ENCODE measurements at places on chromosomes 1 and 21.

- no peak for DNase-seq
These were observed 91.2 kb upstream of the KAZN start for GRCh38 chr1:14507262-14507661.

DNA sequence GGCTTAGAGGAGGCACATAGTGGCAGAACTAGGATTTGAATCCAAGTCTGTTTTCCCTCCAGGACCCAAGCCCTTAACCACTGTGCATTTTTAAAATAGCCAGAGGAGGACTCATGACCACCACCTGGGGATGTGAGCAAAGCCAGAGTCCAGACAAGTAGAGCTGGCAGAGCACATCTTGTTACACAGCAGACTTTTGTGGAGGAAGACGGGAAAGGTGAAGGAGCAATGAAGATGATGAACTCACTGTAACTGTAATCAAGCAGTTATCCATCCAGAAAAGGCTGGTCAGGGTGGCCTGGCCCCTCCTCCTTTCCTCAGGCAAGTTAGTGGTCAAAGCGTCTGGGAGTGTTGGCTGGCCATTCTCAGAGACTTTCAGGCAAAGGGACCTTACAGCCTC lies 50.9 kb downstream of the SLC44A3 start:
- no peak for DNase-seq

DNA sequence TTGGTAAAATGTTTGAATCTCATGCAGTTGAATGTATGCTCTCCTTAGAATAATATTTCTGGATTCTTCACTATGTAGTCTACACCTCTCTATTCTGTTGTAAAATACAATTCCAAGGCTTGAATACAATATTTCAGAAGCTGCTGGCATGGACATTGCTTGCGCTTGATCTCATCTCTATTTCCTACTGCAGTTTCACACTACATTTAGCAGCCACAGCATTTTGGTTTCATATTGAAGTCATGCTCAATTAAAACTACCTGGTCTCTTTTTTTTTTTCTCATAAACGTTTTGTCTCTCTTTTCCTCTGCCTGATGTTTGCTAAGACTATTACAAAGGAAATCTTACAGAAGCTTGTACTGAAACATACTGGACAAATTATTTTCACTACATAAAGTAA lies 631.0 kb upstream of the TMPRSS15 start:
- DNase-seq, result no peak

DNA sequence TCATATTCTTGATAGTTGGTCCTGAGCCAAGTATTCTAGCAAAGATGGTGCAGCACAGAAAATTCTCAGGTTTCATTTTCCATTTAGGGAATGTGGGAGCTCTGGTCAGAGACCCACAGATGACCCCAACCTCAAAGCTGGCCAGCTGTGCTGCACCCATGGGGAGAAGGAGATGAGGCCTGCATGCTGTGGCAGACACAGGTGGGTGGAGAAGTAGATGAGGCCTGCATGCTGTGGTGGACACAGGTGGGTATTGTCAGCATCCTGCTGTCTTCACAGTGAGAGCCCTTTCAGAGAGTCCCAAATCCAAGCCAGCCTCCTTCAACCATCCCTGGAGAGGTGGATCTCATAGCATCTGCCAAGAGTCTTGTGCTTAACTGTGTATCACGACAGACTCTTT lies 77.7 kb downstream of the DSCAM start:
- DNase-seq, result no peak

GRCh38 chr1:241999026-241999425 lies at the start of gene MAP1LC3C:
MAP1LC3C (minus strand) TSS chr1:241999098; CDS start chr1:241999008, 90 bp downstream.
- no peak for DNase-seq

DNA sequence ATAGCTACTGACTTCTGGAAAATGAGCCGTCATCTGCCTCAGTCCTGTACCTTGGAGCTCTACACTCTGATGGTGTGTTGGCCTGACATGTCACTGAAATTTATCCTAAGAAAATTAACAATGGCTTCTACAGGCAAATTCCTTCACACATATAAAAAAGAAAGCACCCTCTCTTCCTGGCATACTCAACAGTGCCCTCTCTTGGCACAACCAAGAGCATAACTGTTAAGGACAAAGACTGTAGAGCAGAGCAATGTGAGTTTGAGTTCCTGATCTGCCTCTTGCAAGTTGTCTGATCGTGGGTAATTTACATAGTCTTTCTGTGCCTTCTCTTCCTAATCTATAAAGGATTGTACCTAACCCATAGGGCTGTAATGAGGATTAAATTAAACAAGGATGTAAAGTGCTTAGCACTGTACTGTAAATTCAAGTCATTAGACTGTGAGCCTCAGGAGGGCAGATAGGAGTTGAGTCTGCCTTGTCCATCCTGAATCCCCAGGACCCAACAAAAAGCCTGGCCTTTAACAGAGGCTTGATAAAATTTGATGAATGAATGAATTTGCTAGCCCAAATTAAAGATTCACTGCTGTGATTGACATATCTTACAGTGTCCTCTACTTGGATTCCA lies 83.5 kb downstream of the SYF2 start:
- DNase-seq, result no peak

- no peak for DNase-seq
These were observed 47.6 kb upstream of the PPP2R5A start for GRCh38 chr1:212237651-212238050.

Data from T1000 (cell line).